ENCODE measurements at places on chromosomes 4 and X.

GRCh38 chrX:69237236-69237635 lies 72.0 kb upstream of the PJA1 start:
- DNase-seq: no peak

DNA sequence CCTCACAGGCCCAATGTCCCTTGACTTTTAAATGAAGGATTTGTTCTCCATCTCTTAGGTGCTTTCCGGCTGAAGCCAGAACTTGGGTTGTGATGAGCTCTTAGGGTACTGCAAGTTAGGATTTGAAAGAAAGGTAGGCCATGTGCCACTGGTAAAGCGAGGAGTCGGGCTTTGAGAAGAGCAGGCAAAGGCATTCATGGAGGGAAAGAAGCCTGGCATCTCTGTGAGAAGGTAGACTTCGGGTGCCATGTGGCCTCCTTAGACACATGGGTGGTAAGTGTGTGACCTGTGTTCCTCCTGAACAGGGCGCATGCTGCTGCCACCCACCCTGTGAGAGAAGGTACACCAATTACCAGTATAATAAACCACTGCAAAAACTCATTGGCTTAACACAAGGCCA lies 102.9 kb downstream of the GATB start:
- DNase-seq: no peak

- DNase-seq: no peak
These were observed 71.8 kb downstream of the AFAP1 start for GRCh38 chr4:7867701-7868435.

- no peak for DNase-seq
These were observed 41.1 kb downstream of the HPF1 start for GRCh38 chr4:169716677-169717076.

Measured in activated CD4-positive, alpha-beta T cell treated with anti-CD3 and anti-CD28 coated beads for 24 hours (primary cell).